ENCODE measurements at places on chromosomes 12 and 14.
A peak's percentile ranks its signal among the peaks of the same experiment; 100 is the strongest.

GRCh38 chr12:73124480-73124879, 852.3 kb downstream of the TRHDE start:
- no peak for DNase-seq

GRCh38 chr12:118984161-118984943, 3.0 kb downstream of the SRRM4 start:
- DNase-seq = no peak

- DNase-seq = no peak
Measured at GRCh38 chr12:76802060-76802459, 38.1 kb downstream of the ZDHHC17 start.

DNA sequence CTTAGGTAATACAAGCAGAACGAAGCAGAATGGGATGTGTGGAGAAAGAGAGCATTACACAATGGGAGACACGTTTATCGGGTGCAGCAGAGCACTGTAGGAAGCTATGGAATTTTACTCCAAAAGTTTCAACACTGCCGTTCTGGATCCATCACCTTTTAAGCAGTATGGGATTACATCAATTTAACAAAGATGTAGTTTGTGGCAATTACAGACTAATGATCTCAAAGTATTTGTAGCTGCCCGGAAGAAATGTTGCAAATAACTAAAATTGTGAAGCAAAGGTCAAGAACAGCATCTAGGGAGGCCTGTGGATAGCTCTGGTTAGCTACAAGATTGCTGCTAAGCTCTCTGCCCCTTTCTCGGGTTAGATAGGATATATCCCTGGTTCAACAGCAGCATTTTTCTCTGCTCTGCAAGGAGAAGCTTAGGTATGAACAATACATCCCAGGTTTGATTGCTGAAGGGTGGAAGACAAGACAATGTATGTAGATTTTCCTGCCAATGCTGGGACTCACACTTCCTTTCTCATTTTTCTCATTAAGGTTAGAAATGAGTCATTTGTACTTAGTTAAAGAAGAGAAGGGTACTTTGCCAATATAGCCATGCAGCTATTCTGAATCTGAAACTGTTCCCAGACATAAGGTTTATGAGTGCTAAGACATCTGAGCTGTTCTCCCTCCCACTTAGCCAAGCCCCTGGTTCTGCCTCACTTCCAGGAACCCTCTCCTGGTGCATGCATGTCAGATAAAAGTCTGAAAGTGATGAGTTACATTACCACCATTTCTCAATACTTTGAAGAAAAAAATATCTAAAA, 75.0 kb upstream of the HIF1A start:
- DNase-seq = no peak

DNA sequence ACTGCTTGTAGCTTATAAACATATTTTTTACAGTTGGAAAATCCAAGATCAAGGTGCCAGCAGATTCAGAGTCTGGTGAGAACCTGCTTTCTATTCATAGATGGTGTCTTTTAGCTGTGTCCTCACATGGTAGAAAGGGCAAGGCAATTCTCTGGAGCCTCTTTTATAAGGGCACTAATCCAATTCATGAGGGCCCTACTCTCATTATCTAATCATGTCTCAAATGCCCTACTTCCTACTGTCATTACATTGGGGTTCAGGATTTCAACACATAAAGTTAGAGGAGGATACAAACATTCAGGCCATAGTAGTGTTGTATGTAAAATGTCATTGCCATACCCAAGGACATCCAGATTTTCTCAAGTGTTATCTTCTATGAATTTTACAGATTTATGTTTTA, 496.4 kb downstream of the TMTC2 start:
- no peak for DNase-seq

GRCh38 chr14:40221428-40221827, 789.2 kb upstream of the FBXO33 start:
- DNase-seq = no peak

- DNase-seq = no peak
Measured at GRCh38 chr12:52086944-52087835, 7.7 kb downstream of the SMIM41 start.

- peak; percentile 82 for DNase-seq
Measured at GRCh38 chr12:10153271-10154144, 18.4 kb downstream of the OLR1 start.

DNA sequence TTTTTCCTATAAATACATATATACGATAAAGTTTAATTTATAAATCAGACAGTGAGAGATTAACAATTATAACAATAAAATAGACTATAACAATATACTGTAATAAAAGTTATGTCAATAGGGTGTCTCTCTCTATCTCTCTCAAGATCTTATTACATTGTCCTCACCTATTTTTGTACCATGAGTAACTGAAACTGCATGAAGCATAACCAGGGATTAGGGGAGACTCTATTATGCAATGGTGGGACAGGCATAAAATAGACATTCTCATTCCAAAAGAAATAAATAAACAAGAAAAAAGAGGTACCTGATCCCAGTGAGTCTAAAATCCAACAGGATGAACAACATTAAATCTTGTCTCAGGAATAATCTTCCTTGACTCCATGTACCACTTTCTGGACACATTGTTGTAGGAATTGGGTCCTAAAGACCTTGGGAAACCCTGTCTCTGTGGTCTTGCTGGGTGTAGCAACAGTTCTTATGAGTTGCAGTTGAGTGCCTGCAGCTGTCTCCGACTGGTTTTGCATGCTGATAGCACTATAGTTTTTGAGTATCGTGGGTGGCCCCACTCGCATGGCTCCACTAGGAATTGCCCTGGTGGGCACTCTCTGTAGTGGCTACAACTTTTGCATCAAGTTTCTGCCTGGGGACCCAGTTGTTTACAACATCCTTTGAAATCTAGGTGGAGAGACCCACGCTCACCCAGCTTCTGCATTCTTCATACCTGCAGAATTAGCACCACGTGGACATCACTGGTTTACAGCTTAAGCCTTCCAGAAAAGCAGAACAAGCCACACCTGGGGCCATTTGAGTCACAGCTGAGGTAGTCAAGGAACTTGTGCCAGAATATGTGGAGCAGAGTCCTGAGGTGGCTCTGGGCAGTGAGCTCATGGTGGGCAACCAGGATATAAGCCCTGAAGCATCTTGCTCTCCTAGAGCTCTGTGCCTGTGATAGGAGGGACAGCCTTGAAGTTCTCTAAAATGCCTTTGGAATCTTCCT, 204.7 kb downstream of the KITLG start:
- DNase-seq = no peak

DNA sequence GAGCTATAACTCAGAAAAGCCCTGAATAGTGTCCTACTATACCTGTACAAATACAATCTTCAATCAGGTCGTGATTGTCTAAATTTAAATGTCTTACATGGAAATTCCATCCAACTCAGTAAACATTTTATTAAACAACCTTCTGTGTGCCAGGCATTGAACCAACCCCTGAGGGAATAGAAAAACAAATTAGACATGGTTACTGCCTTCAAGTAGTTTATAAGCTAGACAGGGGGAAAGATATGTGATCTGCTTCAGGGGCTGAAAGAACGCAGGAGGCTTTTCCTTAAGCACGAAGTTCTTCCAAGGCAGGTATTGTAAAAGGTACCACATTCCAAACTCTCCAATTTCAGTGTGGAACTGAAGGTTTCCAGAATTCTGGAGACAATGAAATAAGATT, 39.7 kb upstream of the STAB2 start:
- no peak for DNase-seq

GRCh38 chr12:89556976-89557375, 31.1 kb upstream of the POC1B start:
- DNase-seq = no peak

DNA sequence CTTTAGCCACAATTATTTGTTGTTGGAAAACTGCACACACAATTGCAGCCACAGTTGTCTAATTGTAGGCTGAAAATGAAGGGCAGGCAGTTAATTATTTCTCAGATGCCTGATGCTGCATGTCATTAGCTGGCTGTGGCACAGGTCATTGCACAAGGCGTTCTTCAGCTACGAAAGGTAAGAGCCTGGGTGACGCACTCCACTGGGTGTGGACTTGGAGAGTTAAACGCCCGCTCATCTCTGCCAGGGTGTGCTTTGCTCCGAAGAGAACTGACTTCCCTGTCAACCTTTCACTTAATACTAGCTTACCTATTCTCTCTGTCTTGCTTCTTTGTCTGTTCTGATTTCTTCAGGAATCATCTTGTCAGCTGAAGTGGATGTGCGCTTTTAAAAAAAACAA, 91.4 kb upstream of the CPM start:
- no peak for DNase-seq

GRCh38 chr14:71165121-71166031, 258.1 kb downstream of the PCNX1 start:
- no peak for DNase-seq

DNA sequence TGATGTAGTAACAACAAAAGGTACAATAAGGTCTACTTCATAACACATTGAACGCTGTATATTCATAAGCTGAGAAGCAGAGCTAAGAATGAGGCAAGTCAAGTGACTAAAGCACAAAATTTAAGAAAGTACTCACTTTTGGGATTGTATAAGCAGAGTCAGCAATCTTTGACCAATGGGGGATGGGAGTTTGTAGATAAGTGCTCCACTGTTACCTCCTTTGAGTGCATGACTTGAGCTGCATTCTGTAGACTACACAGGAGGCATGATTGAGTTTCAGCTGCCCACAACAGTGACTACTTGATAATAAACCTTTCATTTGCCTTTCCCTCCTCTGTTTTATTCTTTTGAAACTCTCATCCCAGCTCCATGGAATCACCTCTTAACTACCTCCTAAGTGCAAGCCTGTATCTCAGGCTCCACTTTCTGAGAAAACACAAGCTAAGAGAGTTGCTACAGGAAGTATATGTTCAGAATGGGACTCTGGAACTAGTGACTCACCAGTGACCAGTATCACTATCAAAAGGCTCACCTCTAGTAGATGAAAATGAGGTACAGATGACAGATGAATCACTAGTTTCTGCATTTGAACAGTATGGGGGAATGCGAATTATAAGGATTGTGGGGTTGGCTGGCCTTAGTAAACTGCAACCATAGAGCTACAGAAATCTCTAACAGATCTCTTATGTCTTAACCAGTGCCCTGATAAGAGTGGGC, 49.2 kb downstream of the SLC35F4 start:
- DNase-seq = no peak

DNA sequence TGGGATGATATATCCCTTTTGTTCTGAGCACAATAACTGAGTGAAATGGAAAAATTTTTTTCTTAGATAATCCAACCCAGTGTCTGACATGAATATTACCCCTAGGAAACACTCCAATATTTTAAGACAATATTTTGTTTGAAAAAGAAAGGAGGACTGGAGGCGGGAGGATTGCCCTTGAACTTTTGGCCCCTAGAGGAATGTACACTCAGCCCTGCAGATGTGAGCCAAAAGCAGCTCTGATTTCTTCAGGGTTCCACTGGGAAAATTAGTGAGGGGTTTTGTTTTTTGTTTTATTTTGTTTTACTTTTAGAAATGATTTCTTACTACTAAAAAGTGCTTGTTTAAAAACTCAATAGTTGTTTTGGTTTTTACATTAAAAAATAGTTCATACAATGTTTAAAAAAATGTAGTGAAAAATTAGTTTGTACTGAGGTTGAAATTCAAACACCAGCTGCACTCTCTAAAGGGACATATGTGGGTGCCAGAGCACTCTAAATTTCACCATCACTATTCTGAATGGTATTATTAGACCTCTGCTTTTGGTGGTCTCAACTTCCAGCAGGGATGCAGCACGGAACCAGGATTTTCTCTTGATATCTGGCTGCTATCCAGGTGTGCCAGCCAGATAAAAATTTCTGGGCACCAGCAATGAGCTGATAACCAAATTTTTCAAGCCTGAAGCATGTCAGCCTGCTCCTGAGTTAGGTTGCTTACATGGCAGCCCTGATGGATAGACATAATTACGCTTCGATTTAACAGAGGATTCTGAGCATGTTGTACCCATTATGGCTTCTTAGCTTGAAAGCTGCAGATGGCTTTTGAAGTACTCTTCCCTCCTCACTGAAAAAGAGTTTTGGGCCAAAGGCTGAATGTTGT, 141.9 kb downstream of the ANO6 start:
- DNase-seq = no peak
